NCI-H510A (cell line): ENCODE measurements at places on chromosomes 3 and 15.

DNA sequence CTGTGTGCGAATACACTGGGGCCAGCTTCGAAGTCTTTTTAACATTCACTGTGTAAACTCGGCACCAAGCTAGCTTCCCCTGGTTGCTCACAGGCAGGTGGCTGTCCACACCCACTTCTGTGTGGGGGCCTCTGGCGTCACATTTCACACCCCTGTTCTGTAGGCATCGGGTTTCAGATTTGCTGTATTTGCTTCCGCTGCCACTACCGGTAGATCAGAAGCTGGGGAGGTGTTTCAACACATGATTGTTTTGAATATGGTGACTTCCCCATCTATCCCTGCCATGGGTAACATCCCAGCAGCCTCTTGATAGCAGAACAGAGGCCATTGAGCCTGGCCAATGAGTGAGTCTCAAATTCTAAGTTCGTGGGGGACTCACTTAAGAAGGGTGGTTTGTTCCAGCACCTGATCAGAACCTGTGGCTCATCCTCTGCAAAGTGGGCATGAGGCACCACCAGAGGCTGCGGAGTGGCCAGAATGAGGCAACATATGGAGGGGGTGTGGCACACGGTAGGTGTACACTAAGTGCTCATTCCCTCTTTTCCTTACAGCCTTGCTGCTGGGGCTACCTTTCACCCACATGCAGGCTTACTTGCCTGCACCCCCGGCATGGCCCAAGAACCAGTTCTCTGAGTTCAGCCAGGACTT lies 61.5 kb downstream of the IQSEC1 start:
- peak; percentile 56 for DNase-seq

DNA sequence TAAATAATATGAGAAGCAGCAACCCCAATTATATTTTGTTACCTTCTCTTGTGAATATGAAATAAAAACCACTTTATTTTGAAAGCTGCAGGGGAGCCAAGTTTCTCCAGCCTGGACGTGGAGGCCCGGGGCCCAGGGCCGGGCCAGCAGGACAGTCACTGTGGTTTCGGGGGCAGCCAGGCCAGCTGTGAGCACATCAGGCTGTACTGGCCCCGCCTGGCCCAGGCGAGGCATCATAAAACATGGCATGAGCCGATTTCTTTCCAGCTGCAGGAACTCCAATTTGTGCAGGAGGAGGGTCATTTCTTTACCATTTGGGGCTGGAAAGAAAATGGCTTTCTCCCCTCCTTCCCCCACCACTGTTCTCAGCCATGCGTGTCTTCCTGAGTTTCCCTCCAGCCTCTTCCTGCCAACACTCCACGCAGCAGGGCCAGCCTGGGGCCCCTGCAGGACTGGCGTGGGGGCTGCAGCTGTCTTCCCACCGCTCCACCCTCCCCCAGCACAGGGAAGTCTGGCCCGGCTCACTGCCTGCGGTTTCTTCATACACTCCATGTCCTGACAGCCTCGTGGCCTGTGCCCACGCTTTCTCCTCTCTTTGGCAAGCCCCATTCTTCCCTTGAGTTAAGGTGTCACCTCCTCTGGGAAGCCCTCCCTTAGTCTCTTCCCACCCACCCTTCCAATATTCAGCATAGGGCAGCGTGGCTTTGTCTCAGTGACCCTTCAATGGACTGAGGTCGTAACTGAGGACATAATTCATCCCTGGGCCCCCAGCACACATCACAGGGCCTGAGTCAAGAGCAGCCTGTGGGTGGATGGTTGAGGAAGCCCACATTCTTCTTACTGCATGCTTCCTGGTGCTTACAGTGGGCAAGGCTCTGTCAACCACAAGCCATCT lies 135.8 kb downstream of the CHSY1 start:
- no peak for DNase-seq

DNA sequence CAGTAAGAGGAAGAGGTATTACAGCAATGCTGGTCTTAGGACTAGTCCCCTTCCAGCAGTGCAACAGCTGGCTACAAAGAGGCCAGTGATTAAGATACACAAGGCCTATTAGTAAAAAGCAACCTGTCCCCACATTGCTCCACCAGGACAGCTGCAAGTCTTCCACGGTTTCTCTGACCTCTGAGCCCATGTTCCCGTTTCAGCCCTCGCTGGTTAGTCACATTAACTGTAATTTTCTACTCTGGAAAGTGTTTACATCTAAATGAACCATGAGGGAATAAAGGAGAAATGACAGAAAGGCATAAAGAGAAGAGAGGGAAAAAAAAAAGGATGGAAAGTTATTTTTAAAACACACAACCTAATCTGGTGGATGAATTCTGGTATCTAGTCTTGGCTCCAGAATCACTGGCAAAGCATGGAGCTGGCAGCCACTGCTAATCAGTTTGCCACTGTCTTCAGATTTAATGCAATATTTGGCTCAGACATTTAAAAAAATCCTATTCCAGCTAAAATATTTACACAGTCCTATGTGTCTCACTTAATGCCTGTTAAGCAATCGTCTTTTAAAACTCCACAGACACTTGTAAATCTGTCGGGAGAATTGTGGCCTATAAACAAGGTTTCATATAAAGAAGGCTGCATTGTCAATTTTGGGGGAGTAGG lies 154.9 kb downstream of the GREM1 start:
- no peak for DNase-seq

DNA sequence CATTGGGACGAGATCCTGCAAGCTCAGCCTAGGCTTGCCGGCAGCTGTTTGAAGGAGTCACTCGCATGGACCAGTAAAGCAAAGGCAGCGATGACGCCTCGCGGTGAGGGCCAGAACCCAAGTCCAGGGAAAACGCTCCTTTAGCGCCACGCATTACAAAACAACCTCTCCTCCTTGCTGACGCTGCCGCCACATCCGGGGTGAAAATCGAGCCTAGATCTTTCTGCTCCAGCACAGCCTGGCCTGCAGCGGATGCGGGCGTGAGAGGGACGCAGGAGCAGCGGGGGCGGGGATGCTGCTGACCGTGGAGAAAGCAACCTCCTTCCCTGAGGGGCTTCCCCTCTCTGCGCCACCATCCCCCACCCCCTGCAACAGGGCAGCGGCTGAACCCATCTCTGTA lies 46.7 kb downstream of the CASR start:
- DNase-seq, result no peak

DNA sequence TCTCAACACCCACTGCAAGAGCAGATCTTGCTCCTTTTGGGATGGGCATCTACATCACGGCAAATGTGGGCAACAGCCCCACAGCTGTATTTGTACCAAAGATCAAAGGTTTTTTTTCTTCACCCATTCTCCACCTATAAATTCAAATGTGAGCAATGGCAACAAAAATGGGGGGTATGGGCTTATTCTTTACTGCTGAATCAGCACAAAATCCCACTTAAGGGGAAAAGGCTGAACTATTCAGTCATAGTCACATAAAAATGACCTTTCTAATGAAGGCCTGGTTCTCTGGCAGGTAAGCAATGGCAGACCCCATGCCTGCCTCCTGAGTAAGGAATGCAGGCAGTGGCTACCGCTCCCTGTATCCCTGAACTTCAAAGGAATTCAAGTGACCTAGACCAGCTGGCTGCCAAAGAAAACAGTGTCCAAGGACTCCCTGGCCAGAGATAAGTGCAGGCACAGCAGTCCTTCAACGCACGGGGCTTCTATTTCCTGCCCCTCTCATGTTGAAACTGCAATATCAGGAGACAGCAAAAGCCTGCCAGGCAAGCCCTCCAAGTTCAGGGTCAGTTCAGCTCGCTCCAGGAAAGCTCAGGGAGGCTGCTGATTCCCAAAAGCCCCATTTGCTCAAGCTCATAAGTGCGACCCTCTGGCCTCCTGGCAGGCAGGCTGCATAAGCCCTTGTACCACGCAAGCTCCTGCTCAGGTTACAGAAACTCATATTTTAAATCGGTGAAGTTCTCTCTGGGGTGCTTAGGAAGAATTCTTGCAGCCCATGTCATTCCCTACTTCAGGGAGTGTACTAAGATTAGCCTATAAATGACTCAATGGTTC lies 134.1 kb downstream of the PDZRN3 start:
- no peak for DNase-seq

- no peak for DNase-seq
Observed at GRCh38 chr3:178385280-178385952, 150.8 kb upstream of the KCNMB2 start.

DNA sequence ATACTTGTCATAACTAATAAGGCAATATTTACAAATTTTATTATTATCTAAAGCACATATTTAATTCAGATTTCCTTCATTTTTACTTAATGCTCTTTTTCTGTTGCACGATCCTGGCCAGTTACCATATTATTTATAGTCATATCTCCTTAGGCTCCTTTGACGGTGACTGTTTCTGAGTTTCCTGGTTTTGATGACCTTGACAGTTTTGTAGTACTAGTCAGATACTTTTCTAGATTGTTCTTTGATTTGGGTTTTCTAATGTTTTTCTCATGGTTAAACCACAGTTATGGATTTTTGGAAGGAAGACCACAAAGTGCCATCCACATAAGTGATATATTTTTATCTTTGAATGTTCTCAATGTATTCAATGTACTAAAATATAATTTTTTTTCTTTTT lies 171.0 kb upstream of the NANOGP8 start:
- DNase-seq, result no peak

DNA sequence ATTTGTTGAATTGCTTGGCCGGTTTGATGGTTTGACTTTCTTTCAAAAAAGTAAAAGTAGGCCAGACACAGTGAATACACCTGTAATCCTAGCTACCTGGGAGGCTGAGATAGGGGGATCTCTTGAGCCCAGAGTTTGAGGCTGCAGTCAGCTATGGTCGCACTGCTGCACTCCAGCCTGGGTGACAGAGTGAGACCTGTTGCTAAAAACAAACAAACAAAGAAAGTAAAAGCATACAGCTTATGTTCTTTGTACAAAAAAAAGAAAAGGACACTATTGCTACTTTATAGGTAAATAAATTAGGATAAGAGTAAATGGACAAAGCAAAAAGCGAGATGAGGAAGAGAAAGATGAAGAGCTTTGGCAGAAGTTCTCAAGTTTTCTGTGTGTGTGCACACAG lies 13.9 kb upstream of the FEZF2 start:
- DNase-seq, result no peak

DNA sequence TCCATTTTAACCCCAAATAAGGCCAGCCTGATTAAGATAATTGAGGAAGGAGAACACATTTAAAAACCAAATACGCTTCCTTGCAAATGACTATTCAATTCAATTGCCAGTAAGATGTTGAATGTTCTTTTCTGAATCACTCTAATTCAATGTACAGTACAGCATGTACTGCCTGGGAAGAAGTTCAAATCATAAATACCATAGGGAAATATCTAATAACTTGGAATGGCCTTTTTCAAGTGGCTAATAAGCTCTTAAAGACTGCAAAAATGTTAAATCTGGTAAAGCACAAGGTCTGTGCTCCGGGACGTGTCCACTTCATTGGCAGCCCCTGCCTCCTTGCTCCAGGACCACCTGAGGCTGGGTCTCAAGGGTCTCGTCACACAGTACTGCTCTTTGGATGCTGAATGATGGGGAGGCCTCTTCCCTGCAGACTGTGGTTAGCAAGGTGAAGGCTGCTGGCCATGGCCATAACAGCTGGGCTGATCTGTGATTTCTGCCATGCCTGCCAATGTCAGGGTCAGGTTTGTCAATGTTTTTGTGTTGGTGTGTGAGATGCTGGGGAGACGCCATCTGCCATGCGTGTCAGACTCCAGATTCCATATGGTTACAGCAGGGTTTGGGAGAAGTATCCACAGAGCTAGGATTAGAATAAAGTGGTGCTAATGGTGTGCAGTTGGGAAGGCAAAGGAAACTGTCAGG lies 300.5 kb downstream of the ADAMTS17 start:
- no peak for DNase-seq

DNA sequence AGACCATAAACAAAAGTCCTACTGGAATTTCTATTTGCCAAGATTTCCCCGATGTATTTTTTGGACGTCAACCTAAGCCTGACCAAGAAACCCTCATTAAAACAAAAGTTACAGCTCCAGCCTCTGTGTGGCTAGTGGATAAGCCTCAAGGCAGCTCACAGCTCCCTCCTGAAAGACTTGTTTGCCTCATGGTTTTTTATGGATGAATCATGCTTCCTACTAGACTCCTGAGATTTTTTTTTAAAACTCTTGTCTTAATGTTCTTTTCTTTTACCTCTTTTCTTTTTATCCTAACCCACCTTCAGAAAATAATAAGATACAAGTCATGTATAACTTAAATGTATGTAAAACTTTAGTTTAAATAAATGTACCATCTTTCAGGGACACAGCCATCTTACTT lies 52.4 kb downstream of the SUCNR1 start:
- no peak for DNase-seq

- DNase-seq, result no peak
Observed at GRCh38 chr15:54312528-54312927, 334.3 kb downstream of the UNC13C start.

GRCh38 chr15:99424131-99424571 lies 141.6 kb upstream of the MEF2A start:
- DNase-seq, result no peak

GRCh38 chr3:120516136-120516535 lies 65.3 kb upstream of the FSTL1 start:
- DNase-seq, result no peak

- no peak for DNase-seq
Observed at GRCh38 chr3:64398476-64398875, 173.2 kb upstream of the PRICKLE2 start.

DNA sequence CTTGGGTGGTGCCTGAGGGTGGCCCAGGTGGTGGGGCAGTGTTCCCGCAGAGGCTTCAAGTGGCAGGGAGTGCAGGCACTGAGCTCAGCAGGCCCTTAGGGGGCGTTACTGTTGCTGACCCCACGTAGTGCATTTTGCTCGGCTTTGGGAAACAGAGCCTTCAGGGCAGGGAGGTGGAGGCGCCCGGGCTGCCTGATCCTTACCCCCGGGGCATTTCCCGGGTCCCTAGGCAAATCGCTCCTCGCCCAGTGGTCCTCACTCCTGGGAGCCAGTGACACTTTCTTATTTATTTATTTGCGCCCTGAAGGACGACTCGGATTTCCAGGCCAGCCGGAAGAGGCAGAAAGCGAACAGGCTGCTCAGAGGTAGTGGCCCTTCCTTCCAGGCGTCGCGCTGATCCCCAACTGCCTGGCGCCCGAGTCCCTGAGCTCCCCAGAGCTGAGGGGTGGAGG lies 10.1 kb upstream of the FOXB1 start:
- no peak for DNase-seq

DNA sequence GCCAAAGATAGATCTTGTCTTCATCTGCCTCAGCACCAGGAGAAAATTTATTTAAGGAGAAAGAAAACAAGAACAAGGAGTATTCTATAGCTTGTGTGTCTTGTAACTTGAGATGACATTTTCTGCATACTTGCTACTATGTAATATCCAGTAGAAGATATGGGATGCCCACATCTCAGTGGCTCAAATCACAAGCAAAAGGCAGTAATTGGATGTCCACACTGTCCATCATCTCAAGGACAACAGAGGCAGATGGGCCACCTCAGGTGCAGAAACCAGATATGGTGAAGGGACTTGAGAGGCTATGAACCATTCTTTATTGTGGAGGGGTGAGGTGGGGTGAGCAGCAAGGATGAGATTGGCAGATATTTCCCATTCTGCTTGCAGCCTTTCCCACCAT lies 309.0 kb downstream of the GBE1 start:
- peak; percentile 3 for DNase-seq

DNA sequence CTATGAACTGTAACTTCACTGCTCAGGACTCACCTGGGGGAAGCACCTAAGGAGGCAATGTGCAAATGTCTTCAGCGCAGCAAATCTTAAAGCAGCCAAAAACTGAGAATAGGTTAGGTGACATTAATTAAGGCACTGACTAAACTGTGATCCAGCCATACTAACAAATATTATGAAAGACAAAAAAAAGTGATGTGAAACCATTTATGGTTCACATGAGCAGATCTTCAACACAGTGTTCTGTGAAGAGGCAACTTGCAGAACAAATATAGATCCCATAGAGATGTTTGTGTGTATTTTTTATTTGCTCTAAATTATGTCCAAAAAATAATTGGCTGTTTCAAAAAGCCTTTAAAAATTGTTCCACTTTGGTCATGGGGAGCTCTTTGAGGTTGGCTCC lies 24.1 kb upstream of the MITF start:
- DNase-seq, result no peak
